T-helper 1 cell (primary cell): ENCODE measurements at places on chromosomes 12 and 14.

- DNase-seq, result no peak
Observed at GRCh38 chr12:131196220-131196619, 242.5 kb downstream of the ADGRD1 start.

- no peak for DNase-seq
Observed at GRCh38 chr12:100860611-100861010, 66.0 kb downstream of the ANO4 start.

GRCh38 chr12:9813821-9814798 lies 13.2 kb upstream of the KLRF1 start:
- peak; percentile 72 for DNase-seq

- DNase-seq, result no peak
Observed at GRCh38 chr12:77847060-77847541, 16.4 kb downstream of the NAV3 start.

GRCh38 chr12:7605900-7606465 lies 59.7 kb downstream of the APOBEC1 start:
- DNase-seq, result no peak

GRCh38 chr12:20448781-20449180 lies 80.4 kb downstream of the PDE3A start:
- DNase-seq, result no peak

- DNase-seq, result no peak
Observed at GRCh38 chr12:64696080-64696741, 63.0 kb downstream of the GNS start.

DNA sequence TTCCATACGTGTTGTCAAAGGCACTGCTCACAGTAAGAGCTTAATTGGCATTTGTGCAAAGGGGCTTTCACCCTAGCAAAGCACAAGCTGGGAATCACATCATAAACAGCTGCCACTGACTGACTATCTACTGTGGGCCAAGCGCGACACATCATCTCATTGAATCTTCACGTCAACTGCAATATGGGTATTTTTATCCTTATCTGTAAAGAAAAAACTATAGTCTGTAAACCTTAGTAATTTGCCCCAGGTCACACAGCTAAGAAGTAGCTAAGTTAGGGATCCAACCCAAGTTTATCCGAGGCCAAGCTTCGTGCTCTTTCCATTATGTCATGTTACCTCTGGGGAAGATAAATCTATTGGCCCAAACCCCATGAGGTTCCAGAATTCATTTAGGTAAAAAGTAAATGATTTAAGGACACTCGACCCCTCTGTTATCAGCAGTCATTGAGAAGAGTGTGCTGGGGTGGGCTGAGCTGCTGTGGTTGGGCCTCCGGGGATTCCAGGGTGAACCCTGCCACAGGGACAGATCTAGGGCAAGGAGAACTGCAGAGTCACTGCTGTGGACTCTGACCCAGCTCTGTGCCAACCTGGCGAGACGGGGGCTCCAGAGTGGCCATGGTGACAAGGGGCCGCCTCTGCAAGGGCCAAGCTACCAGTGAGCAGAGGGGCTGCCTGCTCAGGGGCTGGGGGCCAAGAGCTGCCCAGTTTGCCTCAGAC lies 27.6 kb downstream of the NCKAP5L start:
- no peak for DNase-seq

DNA sequence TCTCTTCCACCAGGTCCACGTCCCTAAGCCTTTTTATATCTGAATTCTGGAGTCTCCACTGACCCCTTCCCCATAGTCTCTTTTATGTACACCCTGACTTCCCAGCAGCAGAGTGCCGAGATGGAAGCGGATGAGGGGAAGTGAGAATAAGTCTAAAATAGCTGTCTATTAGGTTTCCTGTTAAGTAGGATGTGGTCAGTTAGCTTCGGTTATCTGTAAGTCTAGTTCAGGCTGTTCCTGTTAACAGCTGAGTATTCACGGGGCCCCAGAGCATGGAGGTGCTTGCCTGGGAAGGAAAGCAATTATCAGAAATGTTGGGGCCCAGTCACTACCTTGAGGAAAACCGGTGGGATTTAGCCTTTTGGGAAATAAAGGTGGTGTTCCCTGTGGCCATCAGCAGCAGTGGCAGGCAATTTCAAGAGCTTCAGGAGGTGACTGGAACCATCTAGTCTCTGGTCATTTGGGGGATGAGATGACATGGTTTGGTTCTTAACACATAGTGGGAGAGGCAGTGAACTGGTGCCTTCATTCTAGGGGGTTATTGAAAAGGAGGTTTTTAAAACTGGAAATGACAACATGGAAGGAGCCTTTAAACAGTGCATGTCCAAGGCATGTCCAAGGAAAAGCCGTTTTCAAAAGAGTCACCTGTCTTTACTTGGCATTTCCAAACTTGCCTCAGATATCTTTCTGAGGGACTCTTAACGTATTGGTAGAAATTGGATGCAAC lies 21.8 kb downstream of the CHST11 start:
- DNase-seq, result no peak

DNA sequence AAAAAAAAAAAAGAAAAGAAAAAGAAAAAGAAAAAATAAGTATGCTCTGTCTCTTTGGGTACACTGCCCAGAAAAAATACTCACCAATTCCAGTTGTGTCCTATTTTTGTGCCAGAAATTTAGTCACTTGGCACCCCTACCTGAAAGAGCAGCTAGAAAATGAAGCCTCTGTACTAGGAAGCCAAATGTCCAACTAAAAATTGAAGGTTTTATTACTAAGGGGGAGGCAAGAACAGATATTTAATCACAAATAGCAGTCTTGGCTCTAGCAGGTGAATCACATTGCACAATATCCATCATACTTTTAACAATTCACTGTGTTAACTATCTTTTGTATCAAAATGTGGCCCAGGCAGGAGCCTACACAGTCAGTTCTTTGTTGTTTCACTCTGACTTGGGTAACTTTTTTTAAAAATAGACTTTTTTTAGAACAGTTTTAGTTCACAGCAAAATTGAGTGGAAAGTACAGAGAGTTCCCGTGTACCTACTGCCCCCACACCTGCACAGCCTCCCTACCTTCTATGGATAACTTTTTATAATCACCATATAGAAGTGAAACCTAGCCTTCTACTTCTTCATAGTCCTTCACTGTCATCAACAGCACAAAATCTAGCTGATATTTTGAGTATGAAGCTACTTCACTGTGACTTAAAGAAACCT lies 87.1 kb upstream of the ATF7IP start:
- DNase-seq, result no peak

DNA sequence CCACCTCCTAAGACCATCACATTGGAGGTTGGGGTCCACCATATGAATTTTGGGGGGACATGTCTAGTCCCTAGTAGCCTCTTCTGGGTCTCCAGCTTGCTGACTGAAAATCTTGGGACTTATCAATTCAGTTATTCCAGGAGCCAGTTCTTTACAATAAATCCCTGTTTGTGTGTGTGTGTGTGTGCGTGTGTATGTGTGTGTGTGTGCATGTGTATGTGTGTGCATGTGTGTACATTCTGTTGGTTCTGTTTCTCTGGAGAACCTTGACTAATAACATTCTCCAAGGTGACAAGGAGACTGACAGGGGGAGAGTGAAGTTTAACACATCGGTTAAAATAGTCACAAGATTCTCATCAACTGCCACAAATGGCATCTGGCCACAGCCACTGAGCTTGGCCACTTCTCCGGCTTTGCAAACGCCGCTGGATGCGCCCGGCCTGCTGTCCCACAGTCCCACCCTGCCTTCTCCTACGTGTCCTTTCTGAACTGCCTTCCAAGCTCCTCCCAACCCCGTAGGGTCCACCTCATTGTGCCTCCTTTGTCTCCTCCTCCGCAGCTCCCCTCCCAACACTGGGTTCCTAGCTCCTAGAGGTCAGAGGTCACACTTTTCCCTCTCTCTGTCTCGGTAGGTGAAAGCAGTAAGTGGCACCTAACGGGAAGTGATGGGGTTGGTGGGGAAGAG lies 88.1 kb upstream of the DIO3 start:
- DNase-seq, result no peak

DNA sequence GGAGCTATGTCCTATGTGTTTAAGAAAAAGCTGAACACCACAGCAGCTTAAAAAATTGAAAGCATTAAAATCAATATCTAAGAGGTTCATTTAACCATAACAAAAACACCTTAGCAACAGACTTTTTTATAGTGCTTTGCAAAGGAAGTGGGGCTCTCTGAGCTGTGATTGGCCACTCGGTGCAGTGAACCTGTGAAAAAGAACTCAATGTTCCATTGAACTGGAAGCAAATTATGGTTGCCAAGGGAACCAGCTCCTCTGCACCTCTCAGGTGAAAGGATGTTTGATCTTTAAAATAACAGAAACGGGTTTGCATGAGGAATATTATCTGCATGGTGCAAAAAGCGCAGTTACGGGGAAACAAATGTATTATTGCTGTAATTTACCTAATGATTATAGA lies 149.4 kb downstream of the SNAPC1 start:
- DNase-seq, result no peak

- DNase-seq, result no peak
Observed at GRCh38 chr12:110591451-110592051, 8.4 kb upstream of the PPTC7 start.

DNA sequence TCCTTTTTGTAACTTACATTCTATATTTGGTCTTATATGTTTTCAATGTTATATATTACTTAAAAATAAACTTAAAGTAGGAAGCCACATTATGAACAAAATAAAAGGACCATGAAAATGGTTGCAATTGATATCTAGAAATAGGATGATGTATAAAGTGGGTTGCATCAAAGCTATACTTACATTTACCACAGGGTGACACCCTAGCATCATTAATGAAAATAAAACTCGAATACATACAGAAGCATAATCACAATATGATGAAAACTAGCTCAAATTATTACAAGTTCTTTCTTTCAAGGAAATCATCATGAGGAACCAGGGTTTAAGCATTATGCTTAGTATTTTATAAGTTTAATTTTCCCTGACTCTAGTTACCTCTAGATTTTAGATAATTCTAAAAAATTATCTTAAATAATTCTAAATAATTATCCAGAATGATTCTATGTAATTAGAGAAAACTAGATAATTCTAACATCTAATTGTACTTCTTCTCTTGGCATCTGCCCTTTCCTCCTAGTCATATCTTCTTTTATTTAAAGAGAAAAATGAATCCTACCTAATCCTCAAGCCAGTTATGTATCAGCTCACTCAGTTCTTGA lies 31.2 kb downstream of the TAS2R7 start:
- DNase-seq, result no peak

GRCh38 chr12:95460896-95461295 lies 13.1 kb upstream of the METAP2 start:
- DNase-seq, result no peak

DNA sequence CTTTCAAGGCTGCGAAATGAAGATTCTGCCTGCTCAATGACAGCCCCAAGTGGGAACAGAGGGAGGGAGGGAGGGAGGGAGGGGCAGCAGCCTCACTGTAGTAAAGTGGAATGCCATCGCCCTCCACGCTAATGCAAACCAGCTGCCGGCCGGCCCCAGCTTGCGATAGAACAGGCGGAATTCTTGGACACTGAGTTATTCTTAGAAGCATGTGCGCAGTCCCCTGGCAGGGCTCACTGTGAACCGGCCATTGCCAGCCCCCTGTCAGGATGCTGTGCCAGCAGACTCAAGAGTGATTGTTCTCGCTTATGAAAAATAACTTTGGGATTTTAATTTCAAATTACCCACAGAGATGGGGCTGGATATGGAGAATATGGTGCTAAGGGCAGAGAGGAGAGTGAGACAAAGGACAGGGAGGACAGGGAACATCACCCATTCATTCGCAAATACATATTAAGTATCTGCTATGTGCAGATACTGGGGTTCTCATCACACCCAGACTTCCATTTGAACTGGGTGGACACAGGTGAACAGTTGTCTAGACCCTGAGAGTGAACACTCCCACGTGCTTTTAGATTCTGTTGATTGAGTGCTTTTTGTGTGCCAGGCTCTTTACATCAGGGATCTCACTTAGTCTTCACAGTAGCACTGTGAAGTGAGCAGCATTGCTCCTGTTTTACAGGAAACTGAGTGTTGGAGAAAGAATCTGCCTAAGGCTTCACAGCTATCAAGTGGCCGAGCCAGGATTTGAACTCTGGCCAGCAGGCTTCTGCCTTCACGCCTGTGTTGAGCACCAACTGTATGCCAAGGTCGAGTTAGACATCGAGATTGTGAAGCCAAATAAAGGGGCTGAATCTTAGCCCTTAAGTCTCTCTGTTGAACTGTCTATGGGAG lies 192.9 kb downstream of the C12orf75 start:
- no peak for DNase-seq

- no peak for DNase-seq
Observed at GRCh38 chr14:83529531-83529930, 1995.9 kb upstream of the SEL1L start.

DNA sequence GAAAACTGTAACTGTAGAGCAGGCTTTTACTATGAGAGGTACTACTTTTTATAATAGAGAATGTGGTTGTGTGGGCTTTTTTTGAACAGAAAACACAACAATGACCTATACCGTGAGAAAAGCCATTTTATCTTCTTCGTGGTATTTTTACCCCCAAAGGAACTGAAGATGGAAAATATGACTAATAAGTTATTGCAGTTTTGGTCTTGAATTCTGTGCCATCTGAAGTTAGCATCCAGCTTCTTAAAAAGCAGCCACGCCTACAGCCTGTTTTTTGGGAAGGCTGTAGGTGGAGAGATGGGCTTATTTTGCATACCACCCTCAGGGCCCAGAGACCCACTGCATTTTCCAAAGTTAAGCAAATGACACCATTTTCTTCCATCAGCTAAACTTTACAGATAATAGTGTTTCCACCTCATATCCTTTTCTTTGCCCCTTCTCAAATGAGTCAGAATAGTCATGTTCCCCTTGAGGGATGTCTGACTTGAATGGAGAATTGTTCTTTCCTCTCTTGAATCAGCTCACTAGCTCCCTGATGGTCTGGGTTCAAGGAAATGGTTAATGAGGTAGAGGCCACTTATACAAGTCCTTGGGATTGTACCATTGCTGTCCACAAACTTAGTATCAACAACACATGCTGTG lies 53.0 kb downstream of the TBC1D30 start:
- no peak for DNase-seq

GRCh38 chr12:94805749-94806529 lies 155.6 kb upstream of the TMCC3 start:
- DNase-seq, result no peak

DNA sequence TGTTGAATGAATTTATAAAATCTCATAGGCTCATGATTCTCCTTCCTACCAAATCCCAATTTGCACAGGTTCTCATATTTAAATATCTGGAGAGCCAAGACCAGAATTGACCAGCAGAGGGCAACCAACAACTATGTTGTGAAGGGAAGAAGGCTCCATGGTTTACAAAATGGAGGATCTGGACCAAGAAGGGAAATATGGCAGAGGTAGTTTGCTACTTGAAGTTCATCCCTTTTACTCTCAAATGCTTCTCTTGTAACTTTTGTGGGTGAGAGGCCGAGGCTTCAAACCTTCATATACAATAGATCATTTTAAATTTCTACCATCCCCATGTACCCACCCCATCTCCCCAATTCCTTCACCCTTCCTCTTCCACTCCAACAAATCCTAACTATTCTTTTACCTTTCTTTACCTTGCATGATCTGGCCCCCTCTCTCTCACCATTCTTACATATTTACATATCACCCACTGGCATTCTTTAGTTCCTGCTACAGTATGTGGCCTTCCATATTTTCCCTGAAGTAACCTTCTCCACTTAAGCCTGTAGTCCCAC lies 3.8 kb upstream of the SMARCC2 start:
- DNase-seq, result peak; percentile 78

GRCh38 chr12:5051334-5051733 lies 7.7 kb downstream of the KCNA5 start:
- no peak for DNase-seq

- no peak for DNase-seq
Observed at GRCh38 chr12:11568155-11568761, 81.2 kb upstream of the ETV6 start.
